ENCODE measurements at places on chromosomes 13 and 19.

GRCh38 chr13:90787007-90787406, 560.5 kb upstream of the MIR17HG start:
- no peak for DNase-seq

DNA sequence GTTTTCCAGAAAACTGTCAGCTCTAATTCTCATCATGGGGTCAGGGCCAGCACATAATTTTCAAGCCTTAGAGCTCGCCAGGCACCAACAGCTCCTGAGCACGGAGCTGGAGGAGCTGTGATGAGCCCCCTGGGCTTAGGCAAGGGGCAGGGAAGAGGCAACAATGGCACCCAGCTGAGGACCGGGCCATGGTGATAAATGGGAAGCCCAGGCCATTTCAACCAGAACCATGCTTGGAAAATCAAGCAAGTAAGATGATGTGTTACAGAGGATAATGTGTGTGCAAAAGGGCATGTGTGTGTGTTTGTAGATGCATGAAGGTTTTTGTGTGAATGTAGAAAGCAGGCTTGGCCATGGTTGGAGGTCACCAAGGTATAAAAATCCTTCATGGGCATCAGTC, 66.8 kb upstream of the UBAC2 start:
- DNase-seq = no peak

- no peak for DNase-seq
These were observed 1.6 kb downstream of the ZNF579 start for GRCh38 chr19:55578761-55579747.

DNA sequence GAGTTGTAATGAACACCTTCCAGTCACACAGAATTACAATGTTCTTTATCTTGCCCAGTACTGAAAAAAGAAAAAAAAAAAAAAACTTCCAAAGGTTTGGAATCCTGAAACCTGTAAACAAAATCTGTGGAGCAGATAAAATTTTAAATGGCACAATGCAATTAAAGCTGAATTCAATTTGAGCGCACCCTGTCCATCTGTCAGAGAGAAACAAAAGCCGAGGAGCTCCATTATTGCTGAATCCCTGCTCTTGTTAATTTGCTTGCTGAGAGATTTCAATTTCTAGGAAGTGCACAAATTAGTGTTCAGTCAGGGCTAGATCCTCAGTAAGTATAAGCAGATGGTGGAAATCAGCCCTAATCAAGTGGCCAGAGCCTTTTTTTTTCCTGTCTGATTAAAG, 65.2 kb downstream of the DACH1 start:
- peak; percentile 49 for DNase-seq

DNA sequence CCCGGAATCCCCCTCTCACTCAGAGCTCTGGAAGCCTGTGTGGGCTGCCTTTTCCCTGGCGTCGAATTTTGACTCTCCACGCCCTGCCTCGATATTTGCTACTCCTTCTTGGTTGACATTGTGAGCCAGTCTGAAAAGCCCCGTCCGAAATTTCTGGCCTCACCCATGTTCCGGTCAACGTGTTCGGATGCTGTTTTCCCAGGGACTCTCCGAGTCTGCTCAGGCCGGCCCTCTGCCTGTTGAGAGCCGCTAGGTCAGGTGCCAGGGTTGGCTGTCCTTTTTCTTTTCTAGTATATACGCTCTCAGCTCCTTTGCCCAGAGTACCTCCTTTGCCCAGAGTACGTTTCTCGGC, 6.8 kb upstream of the DGKH start:
- DNase-seq = peak; percentile 29

DNA sequence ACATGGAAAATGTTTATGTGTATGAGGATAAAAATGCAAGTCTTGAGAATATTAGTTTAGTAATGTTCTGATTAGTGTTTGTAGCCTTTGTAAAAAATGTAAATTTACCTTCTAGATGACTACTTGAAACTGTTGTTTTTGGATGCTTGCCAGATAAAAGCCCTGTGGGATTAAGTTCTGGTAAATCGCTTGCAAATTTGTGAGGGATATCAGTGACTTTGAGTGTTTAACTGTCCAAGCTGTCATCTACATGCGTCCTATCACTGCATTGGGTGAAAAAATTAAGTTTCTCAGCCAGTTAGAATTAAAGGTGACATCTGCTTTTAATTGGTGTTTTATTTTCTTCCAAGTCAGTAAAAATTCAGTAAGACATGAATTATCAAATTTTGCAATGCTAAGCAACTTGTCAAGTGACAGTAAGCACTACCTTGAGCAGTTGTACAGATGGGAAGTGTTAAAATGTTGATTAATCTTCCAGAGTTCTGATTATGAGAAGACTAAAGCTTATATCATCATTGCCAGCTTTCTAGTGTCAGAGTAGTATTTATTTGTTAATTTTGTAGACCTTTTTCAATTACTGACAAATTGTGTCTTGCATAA, 88.0 kb downstream of the PCCA start:
- DNase-seq = no peak
